Stimulated activated CD4-positive, alpha-beta T cell treated with anti-CD3 and anti-CD28 coated beads, Interleukin-15, amount 100 ng/mL, for 48 hours (primary cell): ENCODE measurements at places on chromosomes 3 and 15.

DNA sequence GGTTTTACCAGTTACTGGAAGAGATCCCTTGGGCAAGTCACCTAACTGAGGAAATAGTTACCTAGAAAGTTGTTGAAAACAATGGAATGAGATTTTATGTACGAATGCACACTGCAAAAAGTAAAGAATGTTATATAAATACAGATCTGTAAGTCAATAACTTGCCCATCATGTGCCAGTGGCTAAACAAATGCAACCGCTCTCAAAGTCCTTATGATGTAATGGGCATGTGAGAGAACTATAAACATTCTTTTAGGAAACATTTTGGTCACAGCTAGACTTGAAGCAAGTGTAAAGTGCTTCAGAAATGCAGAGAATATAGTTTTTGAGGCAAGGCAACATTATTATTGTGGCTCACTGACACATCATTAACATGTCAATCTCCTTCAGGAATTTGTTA, 1044.5 kb downstream of the TUSC7 start:
- DNase-seq = no peak

GRCh38 chr3:55855311-55855710, 368.2 kb upstream of the WNT5A start:
- DNase-seq = no peak

DNA sequence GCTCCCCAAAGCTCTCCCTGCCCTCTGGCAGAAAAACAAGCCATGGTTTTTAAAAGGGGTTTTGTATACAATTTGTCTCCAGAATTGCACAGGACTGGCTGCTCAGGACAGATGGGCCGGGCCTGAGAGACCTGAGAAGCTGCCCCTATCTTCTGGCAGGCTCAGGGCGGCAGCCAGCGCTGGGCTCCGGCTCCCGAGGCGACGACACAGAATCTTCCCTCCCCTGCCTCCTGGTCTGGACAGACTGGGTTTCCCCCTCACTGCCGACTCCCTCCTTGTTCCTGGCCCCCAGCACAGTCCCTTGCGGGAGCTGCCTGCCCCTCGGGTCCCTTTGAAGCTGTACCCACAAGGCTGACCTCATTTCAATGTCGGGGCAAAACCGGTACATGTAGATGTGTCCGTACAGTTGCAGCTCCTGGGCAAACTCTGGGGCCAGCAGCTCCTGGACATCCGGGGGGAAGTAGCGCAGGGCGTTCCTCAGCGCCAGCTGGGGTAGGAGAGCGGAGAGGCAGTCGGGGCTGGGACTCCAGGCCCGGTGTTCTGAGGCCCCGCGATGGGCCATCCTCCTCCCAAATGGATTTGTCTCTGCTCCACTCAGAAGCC, 7.2 kb downstream of the UROC1 start:
- no peak for DNase-seq

DNA sequence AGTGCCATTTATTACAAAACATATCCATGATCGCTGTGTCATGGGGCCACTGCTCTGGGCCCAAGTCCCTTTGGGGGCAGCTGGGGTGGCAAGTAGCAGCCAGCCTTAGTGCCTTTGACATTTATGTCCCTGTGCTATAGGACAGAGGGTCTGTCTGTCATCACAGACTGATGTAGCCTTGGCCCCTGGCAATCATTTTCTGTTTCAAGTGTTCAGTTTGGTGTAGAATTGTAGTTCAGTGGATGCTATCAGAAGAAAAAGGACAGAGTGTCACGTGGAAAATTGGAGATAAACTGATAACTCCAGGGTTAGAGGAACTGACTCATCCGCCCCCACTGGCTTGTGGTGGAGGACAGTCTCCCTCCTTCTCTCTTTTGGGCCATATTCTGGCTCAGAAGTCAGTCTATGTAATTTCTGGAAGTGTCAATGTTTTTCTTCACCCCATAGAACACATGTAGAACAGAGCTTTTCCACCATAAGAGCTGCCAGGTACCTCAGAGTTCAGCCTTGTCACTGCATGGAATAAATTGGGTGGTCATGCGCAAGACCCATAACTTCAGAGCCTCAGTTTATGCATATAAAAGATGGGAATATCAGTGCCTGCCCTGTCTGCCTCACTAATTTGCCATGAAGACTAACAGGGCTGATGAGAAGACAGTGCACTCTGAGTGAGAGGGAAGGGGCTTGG, 4.5 kb upstream of the MRPS22 start:
- no peak for DNase-seq

- DNase-seq = no peak
Observed at GRCh38 chr3:115961380-115961779, 338.1 kb downstream of the GAP43 start.

DNA sequence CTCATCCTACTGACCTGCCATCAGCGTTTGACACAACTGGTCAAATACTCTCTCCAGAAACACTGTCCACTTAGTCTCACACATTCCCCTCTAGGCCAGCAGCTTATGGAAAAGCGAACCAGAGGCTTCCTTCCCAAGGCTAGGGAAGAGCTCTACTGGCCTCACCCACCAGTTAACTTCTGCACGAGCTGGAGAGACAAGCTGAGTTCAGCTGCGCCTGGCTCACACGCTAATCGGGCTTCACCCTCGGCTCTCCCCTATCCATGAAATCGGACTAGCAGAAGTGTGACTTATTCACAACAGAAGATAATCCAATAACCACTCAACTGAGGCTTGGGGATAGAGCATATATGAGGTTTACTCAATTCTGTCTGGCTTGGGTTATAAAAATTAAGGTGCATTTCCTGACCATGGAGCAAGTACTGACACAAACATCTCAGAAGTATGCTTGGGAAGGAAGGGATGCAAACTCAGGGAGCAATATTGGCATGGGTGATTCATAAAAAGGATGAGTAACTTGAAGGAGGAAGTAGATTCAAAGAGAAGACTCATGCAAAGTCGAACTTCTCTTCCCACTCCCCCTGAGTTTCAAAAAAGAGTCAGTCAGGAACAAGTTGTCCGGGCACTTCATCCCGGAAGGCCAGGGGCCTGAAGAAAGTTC, 73.1 kb downstream of the XXYLT1 start:
- no peak for DNase-seq

GRCh38 chr15:68812069-68812468, 8.6 kb downstream of the ANP32A start:
- DNase-seq = no peak
